HCT116 (cell line): ENCODE measurements at places on chromosomes 3 and 15. TPM values are rescaled to one million over a fixed set of nuclear protein-coding genes. Genes with fewer than 3 reads are reported as not detected.

The INSYN1 gene
- 2.0 TPM for total RNA-seq

The GOLGA8G gene
- not detected for total RNA-seq

The MCTP2 gene
- total RNA-seq = 12.9 TPM

The BNC1 gene
- total RNA-seq = not detected

The TMCO5A gene
- not detected for total RNA-seq

The GAP43 gene
- not detected for total RNA-seq

The NTRK3 gene
- total RNA-seq = not detected

The FHIT gene
- total RNA-seq = 20.1 TPM

The GORASP1 gene
- 38.8 TPM for total RNA-seq

The CAMKV gene
- 0.10 TPM for total RNA-seq

The GP5 gene
- total RNA-seq = 0.15 TPM

The LSAMP gene
- total RNA-seq = 0.25 TPM

The PTPRG gene
- total RNA-seq = 32.1 TPM

The CMTM7 gene
- total RNA-seq = 62.6 TPM

The CADM2 gene
- total RNA-seq = not detected

The ROBO2 gene
- total RNA-seq = not detected

The NPAP1 gene
- not detected for total RNA-seq

The RHOA gene
- 497 TPM for total RNA-seq

The ANKRD63 gene
- 0.89 TPM for total RNA-seq

The CD47 gene
- total RNA-seq = 42.5 TPM

The SENP7 gene
- total RNA-seq = 7.9 TPM

The NOP10 gene
- 216 TPM for total RNA-seq

The TMEM212 gene
- total RNA-seq = not detected

The GRAMD2A gene
- total RNA-seq = 8.0 TPM

The ZNF620 gene
- 10.2 TPM for total RNA-seq

The DNAJA4 gene
- total RNA-seq = 66.6 TPM

The PRTG gene
- total RNA-seq = not detected

The MAP3K13 gene
- total RNA-seq = 21.0 TPM

The CLDN16 gene
- not detected for total RNA-seq

The TMOD3 gene
- 78.8 TPM for total RNA-seq

The HRG gene
- total RNA-seq = 0.42 TPM

The TUSC7 gene
- not detected for total RNA-seq

The CCNB2 gene
- total RNA-seq = 88.7 TPM

The JAGN1 gene
- 33.4 TPM for total RNA-seq

The FANCI gene
- 112 TPM for total RNA-seq

The GTF2E1 gene
- total RNA-seq = 21.5 TPM

The ALAS1 gene
- 74.0 TPM for total RNA-seq

The NRG4 gene
- total RNA-seq = 1.0 TPM

The SYNPR gene
- total RNA-seq = not detected

The ISLR gene
- total RNA-seq = 0.12 TPM

The FBXO40 gene
- not detected for total RNA-seq

The XYLB gene
- 14.0 TPM for total RNA-seq

The ZNF80 gene
- total RNA-seq = 0.12 TPM

The ACKR4 gene
- 0.12 TPM for total RNA-seq

The TRH gene
- total RNA-seq = not detected

The DLL4 gene
- 1.5 TPM for total RNA-seq

The TNNC1 gene
- 2.2 TPM for total RNA-seq

The SOX14 gene
- total RNA-seq = not detected

The PGBD4 gene
- total RNA-seq = 0.96 TPM

The SCG5 gene
- total RNA-seq = 1.7 TPM

The CCDC54 gene
- total RNA-seq = not detected

The RLBP1 gene
- total RNA-seq = 0.12 TPM

The SLC38A3 gene
- total RNA-seq = 3.1 TPM

The RARB gene
- total RNA-seq = not detected

The GOLGA6L10 gene
- 1.2 TPM for total RNA-seq

The IL20RB gene
- total RNA-seq = 6.1 TPM

The TCAIM gene
- 18.4 TPM for total RNA-seq

The EFHB gene
- 0.30 TPM for total RNA-seq
